Neural progenitor cell (in vitro differentiated cells): ENCODE measurements at places on chromosomes 7 and 10. TPM values are rescaled to one million over a fixed set of nuclear protein-coding genes. Genes with fewer than 3 reads are reported as not detected.

DNA sequence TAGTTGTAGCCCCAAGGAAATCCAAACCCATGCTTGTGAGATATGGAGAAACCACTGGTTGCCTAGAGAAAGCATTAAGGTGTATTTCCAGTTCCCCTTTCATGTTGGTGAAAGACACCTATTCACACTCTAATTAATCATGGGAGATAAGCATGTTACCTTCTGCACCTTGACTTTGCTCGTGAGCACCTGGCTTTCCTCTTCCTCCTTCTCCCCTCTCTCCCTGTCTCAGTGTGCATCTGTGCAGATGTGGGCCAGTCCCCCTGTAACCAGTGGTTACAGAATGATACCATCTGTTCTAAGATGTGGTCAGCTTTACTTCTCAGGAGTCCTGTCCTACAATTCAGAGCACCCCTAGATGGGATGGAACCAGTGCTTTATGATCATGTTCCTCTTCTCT, 160.6 kb downstream of the LCOR start:
- DNase-seq = no peak
- H3K27me3 ChIP-seq = no peaks in the 10 kb centered on the region
- H3K27ac ChIP-seq = no peak overlapping the region
- no peaks in the 10 kb centered on the region for H3K36me3 ChIP-seq
- no peak overlapping the region for H3K4me3 ChIP-seq

GRCh38 chr10:103451831-103452505, at the start of gene CALHM2:
Gene CALHM2, minus strand, starts transcription at chr10:103452370. Its CDS starts 2,429 bp downstream, at chr10:103449941.
- H3K4me3 ChIP-seq = peak within 1 kb of the TSS; percentile 41
- DNase-seq = peak; percentile 62
- no peaks in the 10 kb centered on the region for H3K36me3 ChIP-seq
- peaks cover 3% of the 10 kb centered on the region for H3K4me1 ChIP-seq

DNA sequence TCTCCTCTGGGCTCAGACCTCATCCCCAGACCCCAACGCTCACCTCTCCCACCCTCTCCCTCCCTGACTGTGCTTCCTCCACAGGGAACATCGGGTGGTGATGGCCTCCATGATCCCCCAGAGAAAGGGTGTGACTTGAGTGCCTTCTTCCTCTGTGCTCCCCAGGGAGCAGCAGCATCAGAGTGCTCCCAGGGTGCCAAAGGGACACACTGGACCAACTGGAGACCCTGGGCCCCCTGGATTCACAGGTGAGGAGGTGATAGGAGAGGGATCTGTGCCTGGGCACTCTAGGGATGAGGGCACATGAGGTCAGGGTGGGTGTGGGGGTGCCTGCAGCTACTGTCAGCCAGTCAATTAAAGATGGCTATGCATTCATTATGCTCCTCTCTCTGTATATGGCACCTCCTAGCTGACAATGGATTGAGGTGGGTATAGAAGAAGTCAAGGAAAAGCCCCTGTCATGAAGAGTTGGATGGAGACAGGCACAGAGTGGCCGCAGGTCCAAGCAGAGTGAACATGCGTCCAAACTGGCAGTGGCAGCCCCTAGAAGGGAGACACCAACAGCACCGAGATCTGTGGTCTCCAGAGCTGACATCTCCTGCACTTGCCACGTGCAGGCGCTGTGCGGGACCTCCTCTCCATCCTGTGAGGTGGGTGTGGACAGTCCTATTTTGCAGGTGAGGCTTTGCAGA, 15.5 kb upstream of the VOPP1 start:
- H3K27ac ChIP-seq = no peak overlapping the region
- H3K4me3 ChIP-seq = no peak overlapping the region
- no peaks in the 10 kb centered on the region for H3K27me3 ChIP-seq
- no peak for DNase-seq

- no peak for DNase-seq
- H3K27me3 ChIP-seq = no peaks in the 10 kb centered on the region
- H3K4me3 ChIP-seq = no peak overlapping the region
- H3K36me3 ChIP-seq = no peaks in the 10 kb centered on the region
Measured at GRCh38 chr7:50592940-50593339, 27.7 kb upstream of the DDC start.

GRCh38 chr10:3820255-3820654, 35.2 kb upstream of the KLF6 start:
- H3K4me3 ChIP-seq = no peak overlapping the region
- no peaks in the 10 kb centered on the region for H3K36me3 ChIP-seq
- no peak for DNase-seq
- H3K27ac ChIP-seq = no peak overlapping the region
- H3K4me1 ChIP-seq = no peaks in the 10 kb centered on the region

DNA sequence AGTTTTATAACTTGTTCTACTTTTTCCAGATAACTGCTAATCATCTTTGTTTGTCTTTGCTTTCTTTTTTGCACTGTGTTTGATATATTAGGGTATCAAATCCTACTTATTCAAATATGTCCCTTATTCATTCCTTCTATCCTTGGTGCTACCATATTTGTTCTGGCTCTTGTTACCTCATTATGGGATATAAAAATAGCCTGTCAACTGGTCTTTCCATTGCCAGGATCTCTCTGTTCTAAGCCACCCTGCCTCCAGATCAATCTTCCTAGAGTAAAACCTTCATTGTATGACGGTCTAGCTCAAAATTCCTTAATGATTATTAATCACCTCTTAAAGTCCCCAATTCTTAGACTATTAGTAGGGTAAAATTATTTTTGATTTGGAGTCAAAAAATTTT, 25.2 kb downstream of the MET start:
- no peak overlapping the region for H3K4me3 ChIP-seq
- no peaks in the 10 kb centered on the region for H3K36me3 ChIP-seq
- no peak overlapping the region for H3K27ac ChIP-seq
- DNase-seq = no peak
- no peaks in the 10 kb centered on the region for H3K4me1 ChIP-seq
- H3K27me3 ChIP-seq = no peaks in the 10 kb centered on the region

- H3K27ac ChIP-seq = no peak overlapping the region
- DNase-seq = no peak
- no peaks in the 10 kb centered on the region for H3K27me3 ChIP-seq
- H3K4me1 ChIP-seq = peaks cover 14% of the 10 kb centered on the region
Measured at GRCh38 chr7:15334536-15335263, 227.1 kb downstream of the AGMO start.

DNA sequence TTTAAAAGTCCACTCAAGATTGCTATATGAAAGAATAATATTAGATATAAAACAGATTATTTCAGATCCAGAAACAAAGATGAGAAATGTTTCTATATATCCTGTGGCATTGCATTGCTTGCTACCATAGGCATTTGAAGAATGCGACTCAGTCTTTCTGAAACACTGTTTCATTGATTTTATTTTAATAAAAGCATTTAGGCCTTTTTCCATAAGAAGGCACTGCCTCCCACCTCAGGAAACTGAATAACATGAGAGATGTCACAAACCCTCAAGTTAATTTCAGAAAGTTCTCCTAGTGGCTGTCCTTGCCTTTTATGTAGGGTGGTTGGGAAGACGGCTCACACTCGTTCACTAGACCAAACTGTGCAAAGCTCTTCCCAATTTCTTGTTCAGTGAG, 23.3 kb downstream of the PRPS1L1 start:
- no peak overlapping the region for H3K27ac ChIP-seq
- H3K36me3 ChIP-seq = no peaks in the 10 kb centered on the region
- DNase-seq = no peak
- H3K4me1 ChIP-seq = no peaks in the 10 kb centered on the region
- H3K27me3 ChIP-seq = no peaks in the 10 kb centered on the region
- H3K4me3 ChIP-seq = no peak overlapping the region

DNA sequence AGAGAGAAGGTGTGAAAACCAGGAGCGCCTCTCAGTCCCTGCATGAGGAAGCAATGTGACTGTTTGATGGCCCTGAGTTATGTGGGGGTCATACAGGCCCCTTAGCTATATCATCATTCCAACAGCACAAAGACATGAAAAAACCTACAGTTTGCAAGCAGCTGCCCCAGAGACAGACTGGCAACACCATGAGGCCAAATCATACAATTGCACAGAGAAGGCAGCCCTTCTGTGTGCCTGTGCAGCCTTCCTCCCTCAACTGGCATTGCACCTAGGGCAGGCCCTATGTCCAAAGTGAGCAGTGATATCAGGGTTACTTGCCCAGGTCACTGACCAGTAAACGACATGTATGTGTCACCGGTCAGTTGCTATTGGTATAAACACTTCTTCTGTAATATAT, 41.6 kb downstream of the GPRIN2 start:
- no peak overlapping the region for H3K4me3 ChIP-seq
- no peak overlapping the region for H3K27ac ChIP-seq
- no peaks in the 10 kb centered on the region for H3K4me1 ChIP-seq
- H3K27me3 ChIP-seq = no peaks in the 10 kb centered on the region

- no peak overlapping the region for H3K4me3 ChIP-seq
- H3K4me1 ChIP-seq = no peaks in the 10 kb centered on the region
- H3K36me3 ChIP-seq = no peaks in the 10 kb centered on the region
- DNase-seq = no peak
Measured at GRCh38 chr10:3896161-3896560, 111.2 kb upstream of the KLF6 start.

CACNA2D1 gene
- 1.5 and 1.8 TPM in 2 replicates for total RNA-seq

GRCh38 chr7:12386313-12386740, 17.3 kb downstream of the VWDE start:
- no peaks in the 10 kb centered on the region for H3K27me3 ChIP-seq
- peaks cover 22% of the 10 kb centered on the region for H3K4me1 ChIP-seq
- peak; percentile 25 for DNase-seq
- no peaks in the 10 kb centered on the region for H3K36me3 ChIP-seq

DNA sequence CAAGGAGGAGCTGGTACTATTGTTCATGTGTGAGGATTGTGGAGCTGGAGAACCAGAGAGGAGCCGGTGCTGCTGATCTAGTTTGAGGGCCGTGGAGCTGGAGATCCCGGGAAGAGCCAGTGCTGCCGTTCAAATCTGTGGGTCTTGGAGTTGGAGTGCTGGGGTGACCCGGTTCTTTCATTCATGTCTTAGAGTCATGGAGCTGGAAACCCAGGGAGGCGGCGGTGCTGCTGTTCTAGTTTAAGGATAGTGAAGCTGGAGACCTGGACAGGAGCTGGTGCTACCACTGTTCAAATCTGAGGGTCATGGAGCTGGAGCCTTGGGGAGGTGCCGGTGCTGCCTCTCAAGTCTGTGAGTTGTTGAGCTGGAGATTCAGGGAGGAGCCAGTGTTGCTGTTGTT, 88.5 kb upstream of the ZNF479 start:
- H3K27me3 ChIP-seq = no peaks in the 10 kb centered on the region
- no peak overlapping the region for H3K4me3 ChIP-seq
- no peaks in the 10 kb centered on the region for H3K4me1 ChIP-seq
- no peak overlapping the region for H3K27ac ChIP-seq
- no peak for DNase-seq

GRCh38 chr7:43888993-43889945, 17.1 kb downstream of the URGCP start:
- no peaks in the 10 kb centered on the region for H3K4me1 ChIP-seq
- H3K4me3 ChIP-seq = no peak overlapping the region
- no peaks in the 10 kb centered on the region for H3K36me3 ChIP-seq

TMEM130 gene
- total RNA-seq = 1.0 and 2.3 TPM in 2 replicates

GRCh38 chr10:8054494-8055407, at the start of gene GATA3:
Gene GATA3, plus strand, starts transcription at chr10:8054688. Its CDS starts 968 bp downstream, at chr10:8055656.
- DNase-seq = peak; percentile 84
- peaks cover 53% of the 10 kb centered on the region for H3K4me1 ChIP-seq
- H3K4me3 ChIP-seq = peak within 1 kb of the TSS; percentile 48
- peaks cover 100% of the 10 kb centered on the region for H3K27me3 ChIP-seq
- H3K27ac ChIP-seq = no peak within 1 kb of the TSS

- H3K36me3 ChIP-seq = no peaks in the 10 kb centered on the region
- no peaks in the 10 kb centered on the region for H3K4me1 ChIP-seq
- no peaks in the 10 kb centered on the region for H3K27me3 ChIP-seq
Measured at GRCh38 chr10:17003651-17004286, 125.8 kb downstream of the CUBN start.

CCDC172 gene
- not detected in 2 replicates for total RNA-seq

DNA sequence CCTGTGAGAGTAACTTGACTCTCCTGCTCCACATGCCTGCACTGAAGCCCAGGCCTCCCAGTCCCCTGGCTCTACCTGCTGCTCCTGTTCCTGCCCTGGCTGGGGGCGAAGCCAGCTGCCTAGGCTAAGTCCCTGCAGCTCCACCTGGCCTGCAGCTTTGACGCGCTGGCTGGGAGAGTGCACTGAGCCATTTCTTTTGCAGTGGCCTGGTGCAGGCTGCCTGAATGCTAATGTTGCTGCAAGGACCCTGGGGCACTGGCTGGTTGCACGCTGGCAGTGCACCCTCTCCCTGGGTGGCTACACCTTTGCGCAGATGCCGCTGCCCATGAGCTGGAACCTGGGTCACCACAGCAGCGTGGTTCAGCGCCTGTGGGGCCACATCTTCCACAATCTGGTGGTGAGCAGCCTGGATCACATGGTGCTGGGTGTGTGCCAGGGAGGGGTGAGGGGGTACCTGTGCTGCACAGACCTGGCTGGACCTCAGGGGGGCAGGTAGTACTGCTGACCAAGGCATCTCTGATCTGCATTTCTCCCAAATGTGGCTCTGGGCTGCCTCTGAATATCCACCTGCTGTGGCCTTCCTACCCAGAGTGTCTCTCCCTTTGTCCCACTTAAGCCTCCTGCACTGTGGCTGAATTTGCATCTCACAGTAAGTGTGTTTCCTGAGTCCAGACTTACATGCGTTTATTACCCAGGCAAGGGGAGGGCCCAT, 20.0 kb downstream of the IMPDH1 start:
- peaks cover 32% of the 10 kb centered on the region for H3K4me1 ChIP-seq
- H3K27me3 ChIP-seq = peaks cover 16% of the 10 kb centered on the region
- H3K4me3 ChIP-seq = no peak overlapping the region
- DNase-seq = no peak
- H3K36me3 ChIP-seq = no peaks in the 10 kb centered on the region

GRCh38 chr10:9681655-9682054, 1336.0 kb upstream of the CELF2 start:
- no peaks in the 10 kb centered on the region for H3K36me3 ChIP-seq
- DNase-seq = no peak
- no peak overlapping the region for H3K4me3 ChIP-seq

DNA sequence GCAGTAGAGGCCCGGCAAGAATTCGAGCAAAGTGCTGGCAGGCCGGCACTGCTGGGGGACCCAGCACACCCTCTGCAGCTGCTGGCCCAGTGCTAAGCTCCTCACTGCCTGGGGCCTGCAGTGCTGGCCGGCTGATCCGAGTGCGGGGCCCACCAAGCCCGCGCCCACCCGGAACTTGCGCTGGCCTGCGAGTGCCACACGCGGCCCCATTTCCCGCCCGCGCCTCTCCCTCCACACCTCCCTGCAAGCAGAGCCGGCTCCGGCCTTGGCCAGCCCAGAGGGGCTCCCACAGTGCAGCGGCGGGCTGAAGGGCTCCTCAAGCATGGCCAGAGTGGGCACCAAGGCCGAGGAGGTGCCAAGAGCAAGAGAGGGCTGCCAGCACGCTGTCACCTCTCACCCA, 3.1 kb downstream of the DYDC2 start:
- no peaks in the 10 kb centered on the region for H3K4me1 ChIP-seq
- H3K27me3 ChIP-seq = peaks cover 20% of the 10 kb centered on the region
- DNase-seq = no peak
- H3K27ac ChIP-seq = no peak overlapping the region
- H3K36me3 ChIP-seq = no peaks in the 10 kb centered on the region

DNA sequence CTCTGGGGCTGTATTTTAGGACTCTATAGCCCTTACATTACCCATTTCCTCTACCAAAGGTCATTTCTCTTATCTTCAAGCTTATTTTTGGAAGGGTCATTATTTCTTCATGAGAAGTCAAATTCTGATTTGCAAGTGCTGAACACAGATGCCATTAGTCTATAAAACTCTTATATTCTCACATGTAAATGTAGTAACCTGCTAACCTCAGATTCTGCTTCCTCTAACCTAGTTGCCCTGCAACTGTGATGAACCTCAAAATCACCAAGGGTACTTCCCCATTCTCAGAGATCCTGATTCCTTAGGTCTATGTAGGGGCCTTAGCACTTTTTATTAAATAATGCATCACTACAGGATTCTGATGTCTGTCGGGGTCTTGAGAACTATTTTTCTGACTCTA, 6.3 kb downstream of the FAS start:
- H3K4me3 ChIP-seq = no peak overlapping the region
- peaks cover 28% of the 10 kb centered on the region for H3K4me1 ChIP-seq
- H3K27me3 ChIP-seq = no peaks in the 10 kb centered on the region
- H3K27ac ChIP-seq = no peak overlapping the region
